Hair follicle dermal papilla cell (primary cell): ENCODE measurements at places on chromosomes 13 and 19. TPM values are rescaled to one million over a fixed set of nuclear protein-coding genes. Genes with fewer than 3 reads are reported as not detected.

The FCGBP gene
- 0.32 and 0.36 TPM in 2 replicates for total RNA-seq

The ITGBL1 gene
- total RNA-seq, result 75.8 and 89.6 TPM in 2 replicates

The ZNF530 gene
- total RNA-seq, result 3.8 and 5.0 TPM in 2 replicates

The TTYH1 gene
- not detected in 2 replicates for total RNA-seq

The LPAR2 gene
- total RNA-seq, result 3.5 and 3.7 TPM in 2 replicates

The CYP2S1 gene
- not detected in 2 replicates for total RNA-seq

The PEAK3 gene
- under 0.01 TPM in 1 of 2 replicates, not detected in the other for total RNA-seq

The PROZ gene
- total RNA-seq, result not detected in 2 replicates

The CCL25 gene
- not detected in 2 replicates for total RNA-seq

The ZNF99 gene
- not detected in 2 replicates for total RNA-seq

The CLIP3 gene
- 20.4 and 22.8 TPM in 2 replicates for total RNA-seq
